ENCODE measurements at places on chromosomes 4 and X.

GRCh38 chr4:87824352-87824751 lies 8.4 kb upstream of the MEPE start:
- DNase-seq, result no peak

- no peak for DNase-seq
Observed at GRCh38 chr4:155759372-155760252, 791 bp downstream of the GUCY1B1 start.

GRCh38 chrX:150226223-150226965 lies 136.7 kb upstream of the MAMLD1 start:
- no peak for DNase-seq

DNA sequence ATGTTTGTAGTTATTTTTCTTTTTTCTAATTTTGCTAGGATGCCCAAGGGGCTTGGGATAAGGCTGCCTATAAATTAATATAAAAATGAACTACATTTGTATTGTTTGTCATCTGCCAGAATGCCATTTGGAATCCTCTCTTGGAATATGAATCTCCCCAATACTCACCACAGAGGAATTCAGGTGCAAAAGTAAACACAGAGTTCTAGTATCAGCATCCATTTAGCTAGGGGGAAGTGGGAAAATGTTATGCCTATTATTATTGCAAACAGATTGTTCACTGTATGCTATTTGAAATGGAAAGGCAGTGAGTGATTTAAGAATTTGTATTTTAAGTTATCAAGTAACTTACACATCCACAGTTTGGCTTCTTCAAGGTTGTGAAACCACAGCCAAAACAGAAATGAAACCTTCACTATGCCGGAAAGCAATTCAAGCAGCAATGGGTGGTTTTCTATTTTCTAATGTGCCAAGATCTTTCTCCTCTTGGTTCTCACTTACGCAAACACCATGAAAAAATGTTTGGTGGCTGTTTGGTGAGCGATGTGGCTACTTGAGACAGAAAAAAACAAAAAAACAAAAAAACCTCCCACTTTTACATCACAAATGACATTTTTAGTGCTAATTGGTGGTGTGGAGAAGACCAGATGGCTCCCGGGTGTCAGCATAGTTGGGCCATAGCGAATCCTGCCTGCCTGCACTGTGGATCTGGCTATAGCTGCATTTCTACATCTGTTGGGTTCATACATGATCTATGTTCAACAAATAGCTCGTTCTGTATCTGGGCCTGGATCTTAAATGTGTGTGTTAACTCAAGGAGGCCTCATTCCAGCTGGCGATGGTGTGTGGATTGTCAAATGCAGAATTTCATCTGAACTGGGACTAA lies 200.8 kb upstream of the GIMD1 start:
- no peak for DNase-seq

- peak; percentile 39 for DNase-seq
Observed at GRCh38 chrX:67619253-67619652, 75.4 kb downstream of the AR start.

DNA sequence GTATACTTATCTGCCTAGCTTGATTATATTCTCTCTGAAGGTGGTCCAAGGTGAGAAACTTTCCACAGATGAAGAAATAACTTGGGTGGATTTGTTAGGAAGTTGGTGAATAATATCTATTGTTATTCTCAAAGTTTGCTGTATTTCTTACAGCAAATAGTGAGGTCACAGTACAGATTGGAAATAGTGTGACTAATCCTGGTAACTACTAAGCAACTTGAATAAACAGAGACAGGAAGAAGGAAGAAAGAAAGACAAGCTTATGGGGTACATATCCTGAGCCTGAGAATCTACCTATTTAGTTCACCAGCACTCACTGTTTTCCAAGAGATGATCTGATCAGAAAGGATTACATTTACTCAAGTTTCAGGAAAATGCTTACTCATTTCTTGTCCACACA lies 1416.1 kb downstream of the RPA4 start:
- no peak for DNase-seq

DNA sequence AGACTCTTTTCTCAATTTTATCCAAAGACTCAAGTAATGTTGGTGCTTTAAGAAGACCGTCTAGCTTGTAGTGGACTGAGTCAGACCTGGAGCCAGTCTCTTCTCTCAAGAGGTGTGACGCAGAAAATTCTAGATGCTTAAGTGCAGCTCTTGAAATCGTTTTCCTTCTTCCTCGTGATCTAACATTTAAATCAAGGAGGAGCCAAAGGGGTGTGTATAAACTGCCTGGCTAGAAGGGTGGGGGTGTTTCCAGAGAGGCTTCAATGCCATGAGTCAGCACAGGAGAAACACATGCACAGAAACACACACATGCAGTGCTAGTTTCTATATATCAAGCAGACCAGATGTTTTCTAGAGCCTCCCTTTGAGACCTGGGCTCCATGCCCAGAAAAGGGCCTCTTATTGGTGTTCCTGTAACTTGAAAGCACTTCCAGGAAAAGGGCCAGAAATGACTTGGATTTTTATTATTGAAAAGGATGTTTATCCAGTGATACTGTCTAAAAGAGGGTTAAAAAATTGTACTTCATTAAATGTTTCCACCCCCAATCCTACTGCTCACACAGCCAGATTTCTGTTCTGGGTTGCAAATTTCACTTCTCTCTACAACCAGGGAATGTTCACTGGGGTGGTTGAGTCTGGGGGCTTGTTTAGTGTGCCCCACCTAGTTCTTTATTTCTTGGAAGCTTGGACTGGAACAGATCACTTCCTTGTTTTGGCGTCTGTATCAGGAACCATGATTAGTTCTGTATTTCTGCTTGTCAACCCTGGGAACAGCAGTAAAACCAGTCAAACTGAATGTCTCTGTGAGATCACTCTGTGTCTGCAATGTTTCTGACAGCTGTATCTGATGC lies at the start of gene CLIC2:
Gene CLIC2, minus strand, starts transcription at position 129 of the 851 bp plus-strand sequence. CDS start 187 bp downstream, outside the sequence.
- DNase-seq, result peak; percentile 1

GRCh38 chr4:18686338-18687037 lies 664.9 kb upstream of the LCORL start:
- DNase-seq, result no peak

GRCh38 chr4:150890246-150890645 lies 124.8 kb downstream of the LRBA start:
- no peak for DNase-seq

- no peak for DNase-seq
Observed at GRCh38 chrX:121649417-121649816, 602.0 kb downstream of the GLUD2 start.

DNA sequence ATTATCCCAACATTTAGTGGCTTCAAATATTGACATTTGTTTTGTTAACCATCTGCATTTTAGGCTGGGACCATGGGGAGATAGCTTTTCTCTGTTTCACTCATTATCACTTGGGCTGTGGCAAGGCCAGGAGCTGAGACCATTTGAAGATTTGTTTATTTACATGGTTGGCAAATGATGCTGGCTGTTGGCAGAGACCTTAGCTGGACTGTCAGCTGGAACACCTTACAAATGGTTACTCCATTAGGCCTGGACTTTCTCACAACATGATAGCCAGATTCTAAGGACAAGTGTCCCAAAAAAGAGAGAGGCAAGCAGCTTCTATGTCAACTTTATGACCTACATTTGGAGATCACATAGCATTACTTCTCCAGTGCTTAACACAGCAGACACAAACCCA lies 130.4 kb downstream of the INPP4B start:
- no peak for DNase-seq
